ENCODE measurements at places on chromosomes 7 and 10. TPM values are rescaled to one million over a fixed set of nuclear protein-coding genes. Genes with fewer than 3 reads are reported as not detected.
A peak's percentile ranks its signal among the peaks of the same experiment; 100 is the strongest.

The ALOX5 gene
- 3.1 TPM for total RNA-seq

The PIP4K2A gene
- 179 TPM for total RNA-seq

The HDAC9 gene
- 0.39 TPM for total RNA-seq

GRCh38 chr7:100191775-100192174 lies 14.1 kb downstream of the STAG3 start:
- no peak for DNase-seq

The NEBL gene
- total RNA-seq, result not detected

- no peak for DNase-seq
Measured at GRCh38 chr10:111078505-111079185, 1.8 kb downstream of the ADRA2A start.

DNA sequence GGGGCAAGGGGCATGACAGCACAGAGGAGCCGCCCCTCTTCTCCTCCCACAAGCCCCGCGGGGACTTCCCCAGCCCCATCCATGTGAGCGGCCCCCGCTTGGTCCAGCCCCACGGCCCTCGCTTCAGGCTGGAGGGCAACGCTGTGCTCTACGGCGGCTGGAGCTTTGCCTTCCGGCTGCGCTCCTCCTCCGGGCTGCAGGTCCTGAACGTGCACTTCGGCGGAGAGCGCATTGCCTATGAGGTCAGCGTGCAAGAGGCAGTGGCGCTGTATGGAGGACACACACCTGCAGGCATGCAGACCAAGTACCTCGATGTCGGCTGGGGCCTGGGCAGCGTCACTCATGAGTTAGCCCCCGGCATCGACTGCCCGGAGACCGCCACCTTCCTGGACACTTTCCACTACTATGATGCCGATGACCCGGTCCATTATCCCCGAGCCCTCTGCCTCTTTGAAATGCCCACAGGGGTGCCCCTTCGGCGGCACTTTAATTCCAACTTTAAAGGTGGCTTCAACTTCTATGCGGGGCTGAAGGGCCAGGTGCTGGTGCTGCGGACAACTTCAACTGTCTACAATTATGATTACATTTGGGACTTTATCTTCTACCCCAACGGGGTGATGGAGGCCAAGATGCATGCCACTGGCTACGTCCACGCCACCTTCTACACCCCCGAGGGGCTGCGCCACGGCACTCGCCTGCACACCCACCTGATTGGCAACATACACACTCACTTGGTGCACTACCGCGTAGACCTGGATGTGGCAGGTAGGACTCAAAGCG lies 5.1 kb downstream of the AOC1 start:
- no peak for DNase-seq

The MOGAT3 gene
- total RNA-seq, result not detected

The CUL2 gene
- total RNA-seq, result 37.8 TPM

DNA sequence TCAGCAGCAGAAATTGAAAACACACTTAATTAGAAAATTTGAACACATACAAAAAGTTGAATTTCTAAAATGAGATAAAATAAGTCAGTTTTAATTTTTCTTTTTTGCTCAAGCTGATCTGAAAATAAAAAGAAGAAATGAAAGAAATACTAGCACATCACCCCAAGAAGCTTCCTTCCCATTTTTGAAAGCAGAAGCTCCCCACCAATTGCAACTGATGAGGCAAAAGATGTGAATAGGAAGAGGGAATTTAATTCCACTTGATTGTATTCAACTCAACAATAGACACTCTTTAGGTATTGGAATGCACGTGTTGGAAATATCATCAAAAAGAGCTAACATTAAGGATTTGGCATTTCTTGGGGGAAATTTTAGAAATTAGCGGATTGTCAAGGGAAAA lies 175.8 kb downstream of the TRIL start:
- DNase-seq, result no peak

The SPDYE5 gene
- not detected for total RNA-seq

GRCh38 chr7:150421831-150422230 lies 28.6 kb upstream of the GIMAP8 start:
- DNase-seq, result no peak

The TSPAN12 gene
- not detected for total RNA-seq

DNA sequence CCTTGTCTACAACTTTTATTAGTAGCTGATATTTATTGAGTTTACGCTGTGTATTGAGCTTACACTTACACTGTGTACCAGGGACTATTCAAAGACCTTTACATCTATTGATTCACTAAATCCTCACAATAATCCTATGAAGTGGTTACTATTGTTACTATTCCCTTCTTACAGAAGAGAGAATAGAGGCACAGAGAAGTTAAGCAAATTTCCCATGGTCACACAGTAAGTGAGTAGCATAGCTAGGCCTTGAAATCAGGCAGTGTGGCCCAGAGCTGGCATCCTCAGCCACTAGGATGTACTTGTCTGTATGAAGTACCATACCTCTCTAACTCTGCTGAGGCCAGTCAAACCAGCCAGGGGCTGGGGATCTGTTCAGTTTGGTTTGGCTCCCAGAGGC lies 7.6 kb downstream of the COL13A1 start:
- no peak for DNase-seq

DNA sequence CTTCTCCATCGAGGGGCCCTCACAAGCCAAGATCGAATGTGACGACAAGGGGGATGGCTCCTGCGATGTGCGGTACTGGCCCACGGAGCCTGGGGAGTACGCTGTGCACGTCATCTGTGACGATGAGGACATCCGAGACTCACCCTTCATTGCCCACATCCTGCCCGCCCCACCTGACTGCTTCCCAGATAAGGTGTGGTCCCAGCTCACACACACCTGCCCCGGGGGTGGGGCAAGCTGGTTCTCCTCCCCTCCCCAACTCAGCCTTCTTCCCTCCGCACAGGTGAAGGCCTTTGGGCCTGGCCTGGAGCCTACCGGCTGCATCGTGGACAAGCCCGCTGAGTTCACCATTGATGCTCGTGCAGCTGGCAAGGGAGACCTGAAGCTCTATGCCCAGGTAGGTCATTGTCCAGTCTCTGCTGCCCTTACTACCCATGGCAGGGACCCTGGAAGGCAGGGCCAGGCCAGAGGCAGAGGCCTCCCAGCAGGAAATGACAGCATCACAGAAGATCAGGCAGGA lies 11.0 kb downstream of the FLNC start:
- peak; percentile 37 for DNase-seq

DNA sequence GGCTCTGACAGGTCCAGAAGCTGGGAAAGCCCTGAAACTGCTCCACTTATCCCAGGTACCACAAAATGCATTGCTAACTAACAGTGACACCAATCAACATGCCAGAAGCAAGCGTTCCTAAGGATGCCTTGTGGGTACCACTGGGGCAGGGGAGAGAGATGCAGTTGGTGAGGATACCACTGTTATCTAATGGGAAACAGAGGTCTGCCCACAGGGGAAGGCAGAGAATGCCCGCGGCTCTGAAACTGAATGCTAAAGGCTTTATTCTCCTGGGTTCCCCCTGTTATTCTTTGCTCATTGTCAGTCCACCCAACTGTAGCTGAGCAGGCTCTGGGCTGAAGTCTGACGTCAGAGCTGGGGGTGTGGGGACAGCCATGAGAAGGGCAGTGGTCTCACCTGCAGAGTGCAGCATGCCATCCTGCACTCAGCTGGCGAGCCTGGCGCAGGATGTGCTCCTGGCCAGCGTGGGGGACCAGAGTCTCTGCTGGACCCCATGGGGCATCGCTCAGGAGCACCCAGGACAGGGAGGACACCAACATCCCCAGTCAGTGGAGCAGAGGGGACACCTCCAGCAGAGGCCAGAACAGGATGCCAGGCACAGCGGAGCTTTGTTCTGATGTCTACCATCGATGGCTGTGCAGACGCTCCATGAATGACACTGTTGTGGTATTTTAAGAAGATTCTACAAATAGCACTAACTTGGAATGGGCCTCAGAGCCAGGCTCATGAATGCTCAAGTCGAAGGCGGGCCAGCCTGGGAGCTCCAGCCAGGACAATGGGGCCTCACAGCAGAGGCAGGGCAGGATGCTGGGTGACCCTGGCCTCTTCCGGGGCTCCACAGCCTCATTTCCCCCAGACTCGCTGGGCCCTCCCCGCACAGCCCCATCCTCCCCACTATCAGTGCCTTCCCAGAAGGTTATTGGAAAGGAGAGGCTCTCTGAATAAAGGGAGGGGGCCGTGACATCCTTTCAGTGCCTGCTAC lies 95.8 kb downstream of the ARHGAP22 start:
- DNase-seq, result no peak

The ACTL6B gene
- not detected for total RNA-seq

DNA sequence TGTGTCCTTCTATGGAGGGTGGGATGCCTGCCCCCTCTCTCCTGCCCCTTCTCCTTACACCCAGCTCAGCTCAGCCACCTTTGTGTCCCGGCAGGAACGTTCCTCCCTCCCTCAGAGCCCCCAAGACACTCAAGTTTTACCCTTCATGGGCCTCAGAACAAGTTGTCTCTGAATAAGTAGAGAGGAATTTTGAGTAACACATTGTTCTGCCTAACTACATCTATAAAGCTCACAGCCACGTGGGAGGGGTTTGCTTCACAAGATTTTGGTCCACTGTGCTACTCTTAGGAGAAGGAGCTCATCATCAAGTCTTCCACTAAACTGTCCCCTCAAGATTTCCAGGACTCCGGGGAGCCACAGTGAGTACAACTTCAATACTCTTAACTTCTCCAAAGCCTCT lies 51.6 kb upstream of the ZNF32 start:
- DNase-seq, result no peak

GRCh38 chr7:47937065-47937687 lies 11.1 kb downstream of the PKD1L1 start:
- no peak for DNase-seq

DNA sequence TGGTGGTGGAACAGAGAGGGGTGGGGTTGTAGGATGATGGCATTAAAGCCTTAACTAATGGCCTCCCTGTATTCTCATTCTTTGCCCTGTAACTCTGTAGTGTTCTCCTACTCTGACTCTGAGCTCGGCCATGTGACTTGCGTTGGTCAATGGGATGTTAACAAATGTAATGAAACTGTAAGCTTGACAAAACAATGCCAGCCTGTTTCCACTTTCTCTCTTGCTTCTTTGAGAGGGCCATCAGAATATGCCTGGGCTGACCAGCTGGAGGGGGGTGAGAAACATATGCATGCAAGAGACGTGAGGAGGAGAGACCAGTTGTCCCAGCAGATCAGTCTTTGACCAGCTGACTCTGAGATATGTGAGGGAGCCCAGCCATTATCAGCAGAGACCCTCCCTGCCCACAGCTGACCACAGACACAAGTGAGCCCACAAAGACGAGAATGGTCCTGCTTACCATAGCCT lies 100.6 kb downstream of the ICA1 start:
- DNase-seq, result no peak

The ZNF273 gene
- 8.3 TPM for total RNA-seq

- no peak for DNase-seq
Measured at GRCh38 chr7:93249491-93250148, 17.5 kb downstream of the VPS50 start.

The ITGB8 gene
- 0.12 TPM for total RNA-seq

GRCh38 chr10:60618861-60619260 lies 159.4 kb upstream of the CDK1 start:
- DNase-seq, result no peak

GRCh38 chr7:159112136-159113011 lies 32.3 kb downstream of the VIPR2 start:
- peak; percentile 26 for DNase-seq

The SYT15 gene
- total RNA-seq, result 1.7 TPM

DNA sequence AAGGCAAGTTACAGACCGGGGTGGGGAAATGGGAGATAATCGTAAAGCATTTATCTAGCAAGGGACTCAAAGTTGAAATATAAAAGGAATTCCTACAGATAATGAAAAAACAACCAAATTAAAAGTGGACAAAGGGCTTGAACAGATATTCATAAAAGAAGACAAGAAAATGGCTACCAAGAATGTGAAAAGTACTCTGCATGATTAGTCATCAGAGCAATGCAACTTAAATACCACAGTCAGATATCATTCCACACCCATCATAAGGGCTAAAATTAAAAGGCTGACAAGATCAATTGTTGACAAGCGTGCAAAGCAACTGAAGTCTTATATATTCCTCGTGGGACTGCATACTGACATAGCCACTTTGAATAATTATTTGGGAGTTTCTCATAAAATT lies 124.6 kb upstream of the RSU1 start:
- no peak for DNase-seq

- no peak for DNase-seq
Measured at GRCh38 chr10:61097026-61097425, 153.0 kb upstream of the RHOBTB1 start.

The TMEM72 gene
- total RNA-seq, result not detected

The JAKMIP3 gene
- 0.29 TPM for total RNA-seq

DNA sequence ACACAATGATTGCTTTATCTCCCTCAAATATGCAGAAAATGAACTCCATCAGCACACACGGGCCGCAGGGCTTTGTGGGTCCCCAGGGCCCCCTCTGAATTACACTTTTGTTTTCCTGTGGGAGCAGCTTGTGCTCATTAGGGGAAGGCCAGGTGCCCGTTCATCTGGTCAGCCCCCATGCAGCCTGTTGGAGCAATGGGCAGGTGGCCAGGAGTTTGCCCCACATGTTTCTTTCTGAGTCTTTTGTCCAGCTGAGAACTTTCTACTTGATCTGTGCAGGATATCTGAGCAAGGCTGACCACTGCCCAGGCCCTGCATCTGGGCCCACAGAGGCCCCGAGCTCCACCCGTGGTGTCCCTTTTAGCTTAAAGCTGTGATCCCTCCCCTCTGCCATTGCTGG lies 105.3 kb upstream of the FAM20C start:
- DNase-seq, result no peak

All from CD4-positive, alpha-beta memory T cell (primary cell).